ENCODE measurements at places on chromosomes 11 and 22. TPM values are rescaled to one million over a fixed set of nuclear protein-coding genes. Genes with fewer than 3 reads are reported as not detected.

Gene SHISA8
- total RNA-seq, result 0.68 TPM

DNA sequence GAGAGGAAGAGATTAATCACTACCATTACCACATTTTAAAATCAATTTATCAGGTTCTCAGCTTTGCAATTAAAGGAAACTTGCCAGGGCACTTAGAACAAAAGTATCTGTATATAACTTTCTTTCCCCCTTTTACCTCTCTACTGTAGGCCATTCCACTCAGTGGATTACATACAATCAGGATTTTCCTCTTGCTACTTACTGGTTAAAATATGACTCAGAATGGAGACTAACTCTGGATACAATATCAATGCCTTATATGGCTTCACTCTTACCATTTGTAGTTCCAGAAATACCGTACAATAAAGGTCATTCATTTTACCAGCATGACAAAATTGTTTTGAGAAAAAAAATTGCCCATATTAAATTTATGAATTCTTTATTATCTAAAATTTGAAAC, 706.8 kb downstream of the KCNA4 start:
- no peaks in the 10 kb centered on the region for H3K36me3 ChIP-seq
- no peaks in the 10 kb centered on the region for H3K27me3 ChIP-seq
- DNase-seq, result no peak
- no peak overlapping the region for H3K4me3 ChIP-seq
- H3K4me1 ChIP-seq, result no peaks in the 10 kb centered on the region

DNA sequence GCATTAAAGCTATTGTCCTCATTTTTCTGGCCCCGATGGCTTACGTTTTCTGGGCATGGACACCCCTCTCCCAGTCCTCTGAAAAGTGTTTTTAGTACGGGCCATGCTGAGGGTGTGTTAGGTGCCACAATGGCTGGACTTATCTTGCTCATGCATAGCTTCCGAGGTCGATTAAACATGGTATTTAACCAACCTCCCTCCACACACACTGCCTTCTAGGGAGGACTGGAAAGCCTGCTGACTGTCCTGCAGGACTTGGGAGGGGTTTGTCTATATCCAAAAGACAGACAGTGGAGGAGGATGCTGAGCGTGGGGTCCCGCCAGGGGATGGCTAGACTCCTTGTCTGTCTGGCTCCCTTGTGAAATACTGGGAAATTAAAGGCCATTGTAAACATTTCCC, 95.3 kb downstream of the FBXO7 start:
- no peaks in the 10 kb centered on the region for H3K36me3 ChIP-seq
- H3K4me1 ChIP-seq, result peaks cover 17% of the 10 kb centered on the region
- DNase-seq, result no peak
- H3K27me3 ChIP-seq, result no peaks in the 10 kb centered on the region
- H3K27ac ChIP-seq, result no peak overlapping the region
- no peak overlapping the region for H3K4me3 ChIP-seq

- no peaks in the 10 kb centered on the region for H3K27me3 ChIP-seq
- H3K4me1 ChIP-seq, result peaks cover 23% of the 10 kb centered on the region
- peak; percentile 38 for DNase-seq
- H3K27ac ChIP-seq, result peak overlapping the region; percentile 85
- no peaks in the 10 kb centered on the region for H3K36me3 ChIP-seq
Measured at GRCh38 chr11:18706330-18707243, 8.0 kb downstream of the TMEM86A start.

DNA sequence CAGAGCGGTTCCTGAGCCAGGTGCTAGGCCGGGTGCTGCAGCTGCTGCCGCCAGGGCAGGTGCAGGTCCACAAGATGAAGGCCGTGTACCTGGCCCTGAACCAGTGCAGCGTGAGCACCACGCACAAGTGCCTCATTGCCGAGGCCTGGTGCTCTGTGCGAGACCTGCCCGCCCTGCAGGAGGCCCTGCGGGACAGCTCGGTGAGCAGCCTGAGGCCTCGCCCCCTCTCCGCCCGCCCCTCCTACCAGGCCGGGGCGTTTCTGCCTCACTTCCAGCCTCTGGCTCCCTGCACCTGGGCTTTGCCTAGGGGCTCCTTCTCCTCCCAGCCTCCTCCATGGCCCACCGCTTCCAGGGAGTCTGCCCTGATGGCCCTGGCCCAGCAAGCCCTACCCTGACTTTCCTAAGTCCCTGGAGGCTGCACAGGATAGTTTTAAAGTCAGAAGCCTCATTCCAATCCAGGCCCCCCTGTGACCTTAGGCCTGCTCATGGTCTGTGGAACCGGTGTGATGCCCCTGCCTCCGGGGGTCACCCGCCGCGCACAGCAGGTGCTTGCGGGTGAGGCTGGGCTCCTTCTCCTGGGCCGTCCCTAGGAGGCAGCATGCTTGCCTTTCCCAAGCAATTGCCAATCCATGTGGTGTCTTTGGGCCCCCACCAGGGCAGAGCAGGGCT, 5.5 kb downstream of the TCIRG1 start:
- DNase-seq, result no peak
- peaks cover 8% of the 10 kb centered on the region for H3K36me3 ChIP-seq
- H3K27me3 ChIP-seq, result no peaks in the 10 kb centered on the region
- H3K4me3 ChIP-seq, result no peak overlapping the region
